ENCODE measurements at places on chromosomes 2 and 18.

DNA sequence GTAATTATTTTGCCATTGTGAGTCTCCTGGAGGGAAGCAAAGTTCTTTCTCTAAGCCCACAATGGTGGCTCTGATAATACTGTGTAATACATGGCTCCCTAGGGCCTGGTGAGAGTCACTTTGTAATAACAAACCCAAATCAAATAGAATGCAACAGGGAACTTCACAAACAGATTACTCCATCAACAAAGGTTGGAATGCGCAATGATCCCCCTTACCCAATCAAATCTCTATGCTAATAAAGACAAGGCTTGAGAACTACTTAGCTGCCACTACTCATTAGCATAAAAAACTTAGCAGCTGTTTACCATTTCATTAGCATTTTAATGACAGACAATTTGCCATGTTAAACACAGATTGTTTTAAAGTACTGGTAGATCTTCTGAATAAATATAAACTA, 285.6 kb upstream of the SESTD1 start:
- DNase-seq: no peak

DNA sequence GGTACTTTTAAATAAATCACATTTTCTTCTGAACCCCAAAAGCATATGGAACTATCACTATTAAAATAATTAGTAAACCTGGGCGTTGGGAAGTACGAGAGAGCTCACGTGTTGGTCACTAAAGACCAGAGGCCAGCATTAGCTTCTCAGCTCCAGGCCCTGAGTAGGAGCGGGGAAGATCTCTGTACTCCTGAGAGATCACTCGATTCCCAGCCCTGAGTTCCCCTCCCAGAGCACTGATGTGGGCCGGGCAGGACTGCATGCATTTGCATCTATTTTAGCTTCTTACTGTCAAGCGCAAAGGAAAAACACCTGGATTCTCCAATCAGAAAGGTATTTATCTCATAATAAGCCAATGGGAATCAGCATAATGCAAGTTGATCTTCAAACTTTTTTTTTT, 6.2 kb downstream of the PXDN start:
- DNase-seq: no peak

DNA sequence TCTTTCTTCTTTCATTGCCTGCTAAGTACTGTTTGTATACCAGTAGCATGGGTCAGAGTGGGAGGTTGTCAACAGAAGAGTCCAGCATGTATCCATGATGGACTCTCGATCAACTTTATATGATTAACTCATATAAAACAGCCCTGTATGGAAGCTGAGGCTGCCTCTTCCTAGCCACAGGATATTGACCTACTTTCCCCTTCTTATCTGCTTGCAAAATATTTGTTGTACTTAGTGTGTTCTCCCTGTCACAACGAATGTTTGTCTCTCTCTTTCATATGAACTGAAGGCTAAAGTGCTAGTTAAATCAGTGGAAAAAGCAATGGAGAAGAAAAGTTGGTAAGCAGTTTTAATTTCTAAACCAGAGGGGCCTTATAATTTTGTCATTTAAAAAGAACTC, 17.8 kb downstream of the MYO1B start:
- no peak for DNase-seq

GRCh38 chr2:60234274-60234986, 319.0 kb downstream of the BCL11A start:
- no peak for DNase-seq

GRCh38 chr2:11007331-11008264, 95.9 kb downstream of the KCNF1 start:
- DNase-seq: no peak

DNA sequence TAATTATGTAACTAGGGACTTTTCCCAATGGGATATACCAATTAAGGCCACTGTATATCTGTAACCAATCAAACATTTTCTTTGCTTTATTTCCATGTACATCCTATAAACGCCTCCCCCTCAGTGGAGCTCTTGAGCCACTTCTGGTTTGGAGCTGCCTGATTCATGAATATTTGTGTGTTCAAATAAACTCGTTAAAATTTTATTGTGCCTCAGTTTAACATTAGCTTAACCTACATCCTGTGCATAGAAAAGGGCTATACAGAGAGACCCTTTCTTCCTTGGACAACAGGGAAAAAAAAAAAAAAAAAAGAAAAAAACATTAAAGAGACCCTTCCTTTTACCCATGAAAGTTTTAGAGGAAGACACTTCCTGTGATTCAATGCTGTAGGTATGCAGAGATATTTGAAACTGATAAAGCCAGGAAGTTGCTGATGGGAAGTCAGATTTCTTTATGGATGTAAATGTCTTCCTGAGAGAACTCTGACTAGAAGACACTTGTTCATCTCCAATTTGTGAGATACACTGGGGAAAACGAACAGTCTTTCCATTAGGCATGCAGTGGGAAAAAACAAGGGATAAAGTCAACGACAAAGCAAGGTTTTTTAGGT, 614.6 kb upstream of the SOX11 start:
- DNase-seq: peak; percentile 39

GRCh38 chr18:21853016-21853415, 112.4 kb downstream of the MIB1 start:
- peak; percentile 19 for DNase-seq

DNA sequence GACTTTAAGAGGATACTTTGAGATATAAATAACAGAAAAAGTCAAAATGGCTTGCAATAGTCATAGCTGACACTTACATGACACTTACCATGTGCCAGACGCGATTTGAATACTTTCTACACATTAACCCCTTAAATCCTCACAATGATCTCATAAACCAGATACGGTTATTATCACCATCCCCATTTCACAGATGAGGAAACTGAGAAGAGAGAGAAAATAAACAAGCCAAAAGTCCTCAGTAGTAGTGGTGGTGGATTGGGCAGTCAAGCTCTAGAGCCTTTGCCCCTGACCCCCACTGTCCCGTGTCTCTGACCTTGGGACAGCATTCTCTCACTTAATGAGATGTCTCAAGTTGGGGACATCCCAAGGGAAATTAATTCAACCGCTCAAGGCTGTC, 105.2 kb upstream of the TAF1B start:
- no peak for DNase-seq

- no peak for DNase-seq
These were observed 160.0 kb downstream of the EIPR1 start for GRCh38 chr2:3217646-3218045.

DNA sequence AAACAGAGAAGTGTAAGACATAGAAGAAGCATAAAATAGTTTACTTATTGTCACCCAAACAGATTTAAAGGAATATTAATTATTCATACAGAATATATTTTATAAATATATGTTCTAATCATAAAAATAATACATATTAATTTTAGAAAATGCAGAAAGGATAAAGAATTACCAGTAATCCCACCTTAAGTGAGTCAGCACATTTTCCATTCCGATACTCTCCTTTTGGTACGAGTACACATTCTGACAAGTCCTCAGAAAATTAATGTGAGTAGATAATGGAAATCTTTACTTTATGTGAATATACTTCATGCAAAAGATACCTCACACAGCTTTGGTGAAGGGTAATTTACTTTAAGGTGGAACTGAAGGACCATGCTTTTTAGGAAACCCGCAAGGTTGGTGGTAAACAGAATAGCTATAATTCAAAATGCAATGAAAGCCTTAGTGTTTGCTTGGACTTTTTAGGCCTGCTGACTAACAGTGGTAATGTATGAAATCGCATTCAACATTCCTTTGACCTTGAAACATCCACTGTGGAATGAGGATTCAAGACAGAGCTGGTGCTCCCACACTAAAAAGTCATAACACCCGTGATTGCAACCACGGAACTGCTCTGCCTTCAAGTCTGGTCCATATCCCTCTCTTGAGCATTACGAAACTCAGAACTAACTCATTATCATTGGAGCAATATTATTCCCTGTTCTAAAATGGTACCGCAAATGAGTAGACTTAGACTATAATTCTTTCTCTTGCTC, 28.1 kb upstream of the HTR2B start:
- peak; percentile 52 for DNase-seq

GRCh38 chr2:132804051-132804450, 134.0 kb upstream of the LYPD1 start:
- peak; percentile 69 for DNase-seq

DNA sequence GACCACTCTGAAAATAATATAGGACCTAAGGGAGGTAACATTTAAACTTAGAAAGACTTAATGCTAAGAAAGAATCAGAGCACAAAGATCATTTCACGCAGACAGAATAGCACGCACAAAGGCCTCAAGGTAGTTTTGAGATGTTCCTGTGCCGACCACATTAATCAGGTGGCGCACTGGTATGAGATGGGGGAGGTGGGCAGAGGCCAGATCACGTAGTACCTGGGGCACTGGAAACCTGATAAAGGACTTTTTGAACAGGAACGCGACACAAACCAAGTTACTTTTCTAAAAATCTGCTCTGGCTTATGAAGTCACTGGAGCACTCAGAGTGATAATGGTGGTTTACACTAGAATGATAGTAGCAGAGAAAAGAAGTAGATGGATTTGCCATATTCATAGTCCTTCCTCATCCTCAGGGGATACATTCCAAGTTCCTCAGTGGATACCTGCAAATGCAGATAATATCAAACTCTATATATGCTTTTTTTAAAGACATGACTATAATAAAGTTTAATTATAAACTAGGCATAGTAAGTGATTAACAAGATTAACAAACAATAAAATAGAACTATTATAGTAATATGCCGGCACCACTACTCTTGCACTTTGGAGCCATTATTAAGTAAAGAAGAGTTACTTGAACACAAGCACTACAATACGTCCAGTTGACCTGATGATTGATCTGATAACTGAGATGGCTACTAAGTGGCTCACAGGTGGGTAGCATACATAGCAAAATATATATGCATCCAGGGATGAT, 42.6 kb upstream of the CDCA7 start:
- no peak for DNase-seq

- no peak for DNase-seq
These were observed 104.4 kb upstream of the SLC8A1 start for GRCh38 chr2:40556293-40556692.

DNA sequence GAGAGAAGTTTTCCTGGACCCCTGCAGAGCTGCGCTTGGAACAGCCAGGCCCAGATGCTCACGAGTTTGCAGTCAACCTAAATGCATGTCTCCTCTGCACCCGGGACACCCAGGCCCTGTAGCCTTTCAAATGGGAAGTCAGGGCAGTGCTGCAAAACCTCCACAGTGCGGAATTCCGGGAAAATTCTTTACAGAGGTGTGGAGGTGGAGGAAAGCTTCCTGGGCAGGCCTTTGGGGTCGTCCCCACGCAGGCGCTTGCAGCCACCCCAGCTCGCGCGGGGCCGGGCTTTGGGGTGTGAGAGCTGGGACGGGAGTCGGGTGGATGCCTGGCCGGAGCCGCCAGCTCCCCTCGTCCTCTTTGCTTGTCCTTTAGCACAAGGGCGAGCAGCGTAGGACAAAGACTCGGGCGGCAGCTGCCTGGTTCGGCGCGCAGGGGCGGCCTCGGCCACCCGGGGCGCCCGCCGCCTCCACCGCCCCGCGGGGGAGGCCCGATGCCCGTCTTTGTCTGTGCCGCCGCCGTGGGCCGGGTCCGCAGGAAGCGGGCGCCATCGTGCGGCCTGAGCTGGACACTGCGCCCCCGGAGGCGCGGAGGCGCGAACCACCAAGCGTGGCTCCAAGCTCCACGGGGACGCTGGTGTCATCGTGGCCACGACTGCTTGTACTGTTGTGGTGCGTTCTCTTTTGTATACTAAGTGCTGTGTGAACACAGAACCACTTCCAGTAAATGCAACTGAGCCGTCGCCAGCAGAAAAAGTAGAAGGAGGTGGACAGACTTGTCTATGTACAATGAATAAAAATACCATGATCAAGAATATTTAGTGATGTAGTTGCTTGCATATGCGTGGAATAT, 28.2 kb upstream of the BCL11A start:
- DNase-seq: peak; percentile 41

DNA sequence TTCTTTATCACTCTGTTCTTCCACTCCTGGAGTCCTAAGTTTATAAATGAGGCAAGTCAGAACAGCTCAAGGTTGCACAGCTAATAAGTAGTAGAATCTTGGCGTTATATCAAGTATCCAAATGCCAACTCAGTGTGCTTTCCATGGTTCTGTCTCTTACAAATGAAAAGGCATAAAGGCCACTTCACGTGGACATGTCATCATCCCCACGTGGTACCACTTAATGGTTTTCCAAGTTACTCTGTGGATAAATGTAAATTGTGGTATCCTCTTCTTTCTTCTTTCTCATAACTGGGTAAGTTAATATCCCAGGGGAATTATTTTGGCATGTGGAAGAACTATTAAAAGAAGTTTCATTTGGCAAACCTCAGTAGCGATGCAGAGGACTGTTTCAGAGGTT, 131.5 kb upstream of the L3MBTL4 start:
- no peak for DNase-seq

GRCh38 chr2:45368792-45369191, 242.3 kb downstream of the SRBD1 start:
- no peak for DNase-seq

- DNase-seq: no peak
These were observed 9.5 kb upstream of the KLHL29 start for GRCh38 chr2:23375448-23375847.

DNA sequence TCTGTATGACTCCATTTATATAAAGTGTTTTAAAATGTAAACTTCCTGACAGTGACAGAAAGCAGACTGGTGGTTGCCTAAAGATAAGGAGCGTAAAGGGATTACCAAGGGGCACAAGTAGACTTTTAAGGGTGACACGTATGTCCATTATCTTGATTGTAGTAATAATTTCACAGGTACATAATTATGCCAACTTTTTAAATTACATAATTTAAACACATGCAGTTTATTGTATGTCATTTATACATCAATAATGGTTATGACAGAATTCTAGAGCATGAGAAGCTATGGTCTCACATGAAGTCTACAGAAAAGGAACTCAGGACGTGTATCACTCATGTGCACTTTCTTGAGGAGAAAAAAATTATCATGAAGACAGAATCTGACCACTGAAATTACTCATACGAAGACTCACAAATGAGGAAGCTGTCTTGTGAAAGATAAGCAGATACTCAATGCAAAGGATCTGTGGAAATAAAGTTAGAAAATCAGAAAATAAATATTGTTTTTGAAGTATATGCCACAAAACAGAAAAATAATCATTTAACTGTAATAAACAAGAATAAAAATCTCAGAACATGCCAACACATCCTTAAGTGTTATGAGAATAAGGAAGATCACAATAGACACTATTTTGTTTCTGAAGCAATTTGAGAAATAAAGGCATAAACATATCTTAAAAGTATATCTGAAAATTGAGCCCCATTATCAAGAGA, 84.4 kb downstream of the TMEM131 start:
- DNase-seq: peak; percentile 11

- no peak for DNase-seq
These were observed 227.7 kb upstream of the BOD1L2 start for GRCh38 chr18:56919190-56919589.

GRCh38 chr2:20065885-20066602, 14.6 kb upstream of the LAPTM4A start:
- peak; percentile 74 for DNase-seq

DNA sequence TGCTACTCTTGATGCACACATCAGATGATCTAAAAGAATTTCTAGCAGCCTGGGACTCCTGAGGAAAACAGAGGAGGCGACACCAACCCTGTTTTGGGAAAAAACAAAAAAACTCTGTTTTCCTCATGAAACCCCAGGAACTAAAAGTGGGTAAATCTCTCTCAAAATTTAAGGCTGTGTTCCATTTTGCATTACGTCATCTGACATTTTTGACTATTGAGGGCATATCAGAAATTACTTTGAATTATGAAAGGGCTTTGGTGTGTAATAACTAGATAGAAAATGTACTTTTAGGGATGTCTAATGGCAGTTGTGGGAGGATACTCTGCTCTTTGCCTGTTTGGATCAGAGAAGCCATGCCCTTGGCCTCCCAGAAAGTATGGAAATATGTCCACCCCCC, 963.0 kb downstream of the CNTNAP5 start:
- DNase-seq: no peak

- DNase-seq: no peak
These were observed 9.8 kb downstream of the PPP1CB start for GRCh38 chr2:28761420-28761819.
